ENCODE measurements at places on chromosomes 7 and 10.

DNA sequence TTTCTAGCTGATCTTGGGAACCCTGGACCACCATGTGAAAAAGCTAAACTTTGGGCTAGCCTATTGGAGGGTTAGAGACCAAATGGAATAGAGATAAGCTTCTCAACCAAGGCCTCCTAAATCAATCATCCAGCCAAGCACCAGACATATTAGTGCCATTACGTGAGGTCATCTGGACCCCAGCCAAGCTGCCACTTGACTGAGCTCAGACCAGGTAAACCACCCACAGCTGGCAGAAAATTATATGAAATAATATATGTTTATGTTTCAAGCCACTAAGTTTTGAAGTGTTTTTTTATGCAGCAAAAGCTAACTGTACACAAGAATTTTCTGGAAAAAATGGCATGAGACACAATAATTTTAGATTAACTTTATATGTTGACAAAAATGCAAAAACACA, 82.6 kb upstream of the PCGF5 start:
- DNase-seq: no peak

GRCh38 chr7:30363778-30364563, 79.6 kb downstream of the ZNRF2 start:
- no peak for DNase-seq

DNA sequence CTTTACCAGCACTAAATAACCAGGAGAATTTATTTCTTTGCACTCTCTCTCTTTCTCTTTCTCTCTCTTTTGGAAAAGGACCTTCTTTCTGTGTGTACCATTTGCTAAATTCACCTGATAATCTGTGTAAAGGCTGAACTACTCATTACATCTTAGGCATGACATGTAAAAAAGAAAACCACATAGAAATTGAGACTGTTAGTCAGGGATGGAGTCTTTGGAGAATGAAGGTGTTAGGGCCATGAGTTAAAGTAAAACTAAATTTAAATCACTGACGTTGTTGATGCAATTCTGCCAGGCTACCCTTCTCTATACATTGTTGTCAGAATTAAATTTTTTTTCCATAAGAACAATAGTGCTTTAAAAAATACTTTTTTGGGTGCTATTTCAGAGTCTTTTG, 263.3 kb downstream of the PTEN start:
- DNase-seq: no peak

DNA sequence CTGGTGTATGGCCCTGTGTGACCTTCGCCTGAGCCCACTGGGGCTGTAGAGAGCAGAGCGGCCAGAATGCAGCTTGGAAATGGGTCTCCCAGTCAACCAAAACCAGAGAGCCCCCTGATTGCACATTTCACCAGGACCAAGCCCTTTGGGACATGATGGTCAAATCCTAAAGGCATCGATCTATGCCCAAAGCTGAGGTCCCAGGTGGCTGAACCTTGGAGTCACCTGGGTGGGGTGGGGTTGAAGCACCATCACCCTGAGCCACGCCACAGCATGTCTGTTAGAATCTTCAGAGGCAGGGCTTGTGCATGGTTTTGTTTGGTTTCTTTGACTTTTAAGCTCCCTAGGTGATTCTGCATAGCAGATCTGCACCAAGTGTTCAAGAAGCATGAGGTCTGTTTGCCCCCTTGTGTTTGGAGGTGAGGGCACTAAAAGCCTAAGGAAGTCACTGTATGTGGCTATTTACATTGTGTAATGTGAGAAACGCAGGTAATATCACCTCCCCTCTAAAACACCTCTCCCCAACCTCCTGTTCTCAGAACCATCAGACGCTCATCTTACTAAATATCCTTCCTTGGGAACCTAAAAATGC, 9.6 kb downstream of the PKD1L1 start:
- DNase-seq: no peak
